ENCODE measurements at places on chromosomes 4 and X.

DNA sequence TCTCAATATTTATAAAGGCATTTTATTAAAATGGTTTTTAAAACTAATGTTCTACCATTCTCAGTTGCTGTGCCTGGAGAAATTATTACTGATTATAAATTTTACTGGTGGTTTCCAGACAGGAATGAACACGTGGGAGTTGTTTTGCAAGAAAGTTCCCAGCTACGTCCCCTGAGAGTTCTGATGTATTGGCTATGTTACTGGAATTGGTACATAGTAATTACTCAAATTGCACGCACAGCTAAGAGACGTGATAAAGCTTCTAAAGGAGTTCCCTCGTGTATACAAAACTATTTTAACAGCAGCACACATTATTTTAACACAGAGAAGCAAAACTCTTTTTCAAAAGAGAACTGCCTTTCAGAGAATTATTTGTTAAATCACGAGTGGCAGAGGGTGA, 292.2 kb downstream of the NLGN4X start:
- no peak for DNase-seq

DNA sequence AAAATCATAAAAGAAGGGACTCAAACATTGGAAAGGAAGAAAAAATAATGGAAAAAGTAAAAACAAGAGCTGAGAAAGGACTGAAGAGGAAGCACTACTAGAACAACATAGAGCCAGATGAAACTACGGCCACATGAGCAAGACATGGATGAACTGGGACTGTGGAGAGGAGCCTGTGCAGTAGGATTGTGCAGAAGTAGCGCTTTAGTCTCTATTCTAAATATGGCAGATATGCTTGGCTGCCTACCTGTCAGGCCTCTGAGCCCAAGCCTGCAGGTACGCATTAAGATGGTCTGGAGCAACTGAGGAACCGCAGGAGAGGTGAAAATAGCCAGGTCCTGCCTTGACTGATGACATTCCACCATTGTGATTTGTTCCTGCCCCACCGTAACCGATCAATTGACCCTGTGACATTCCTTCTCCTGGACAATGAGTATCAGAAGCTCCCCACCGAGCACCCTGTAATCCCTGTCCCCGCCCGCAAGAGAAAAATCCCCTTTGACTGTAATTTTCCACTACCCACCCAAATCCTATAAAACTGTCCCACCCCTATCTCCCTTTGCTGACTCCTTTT, 154.3 kb downstream of the CAMK2D start:
- DNase-seq = no peak

GRCh38 chrX:69615342-69615741, 571 bp upstream of the EDA start:
- DNase-seq = no peak

- DNase-seq = no peak
Measured at GRCh38 chr4:151324124-151324751, 1.2 kb downstream of the SH3D19 start.

- DNase-seq = no peak
Measured at GRCh38 chr4:32148111-32148666, 1428.0 kb downstream of the PCDH7 start.

- no peak for DNase-seq
Measured at GRCh38 chr4:159256037-159256436, 153.2 kb downstream of the RAPGEF2 start.

GRCh38 chrX:86946569-86946968, 571.0 kb upstream of the KLHL4 start:
- no peak for DNase-seq

DNA sequence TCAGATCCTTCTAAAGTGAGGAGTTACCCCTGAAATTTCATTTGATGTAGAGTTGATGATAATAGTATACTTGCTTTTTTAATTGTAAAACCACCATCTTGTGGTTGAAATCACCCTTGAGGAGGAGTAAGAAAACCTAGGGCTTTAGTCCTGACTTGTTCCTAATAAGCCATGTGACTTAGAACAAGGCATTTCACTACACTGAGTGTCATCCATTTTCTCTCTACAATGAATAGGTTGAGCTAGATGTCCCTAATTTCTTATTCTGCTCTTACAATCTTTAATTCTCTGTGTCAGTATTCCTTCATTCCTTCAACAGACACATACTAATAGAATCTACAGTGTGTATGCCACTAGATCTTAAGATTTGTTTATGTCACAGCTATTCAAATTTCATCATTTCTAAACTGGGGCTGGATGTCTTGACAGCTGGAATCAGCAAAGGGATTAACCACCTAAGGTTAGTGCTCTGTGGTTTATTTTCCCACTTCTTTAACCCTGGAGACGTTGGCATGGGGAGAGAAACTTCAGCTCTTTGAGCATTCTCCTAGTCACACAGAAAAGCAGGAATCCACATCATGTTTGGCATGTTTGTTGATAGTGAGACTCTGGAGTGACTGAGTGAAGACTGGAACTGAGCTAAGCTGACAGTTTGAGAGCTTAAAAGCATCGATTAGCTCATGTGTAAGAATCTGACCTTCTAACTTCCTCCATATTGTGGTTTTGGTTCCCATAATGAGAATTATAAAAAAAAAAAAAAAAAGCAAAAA, 246.3 kb downstream of the NDST4 start:
- no peak for DNase-seq

- no peak for DNase-seq
Measured at GRCh38 chr4:7226439-7226838, 34.1 kb downstream of the SORCS2 start.

GRCh38 chrX:100829730-100830129, 9.5 kb downstream of the CSTF2 start:
- DNase-seq = no peak

Data from activated naive CD8-positive, alpha-beta T cell treated with anti-CD3 and anti-CD28 coated beads, Interleukin-2, amount 10 ng/mL, durations not matched to agents 7 days and 5 days (primary cell).